Naive B cell (primary cell): ENCODE measurements at places on chromosomes 11 and 22. TPM values are rescaled to one million over a fixed set of nuclear protein-coding genes. Genes with fewer than 3 reads are reported as not detected.

Gene IGSF9B
- not detected for polyA plus RNA-seq

Gene PRCP
- 144 TPM for polyA plus RNA-seq

Gene PKNOX2
- polyA plus RNA-seq = not detected

Gene NCF4
- 95.9 TPM for polyA plus RNA-seq

Gene RFPL3
- not detected for polyA plus RNA-seq

Gene FXYD6
- polyA plus RNA-seq = not detected

Gene POU2F3
- not detected for polyA plus RNA-seq
